ENCODE measurements at places on chromosomes 5 and 9. TPM values are rescaled to one million over a fixed set of nuclear protein-coding genes. Genes with fewer than 3 reads are reported as not detected.
A peak's percentile ranks its signal among the peaks of the same experiment; 100 is the strongest.

- no peak for DNase-seq
These were observed 56.4 kb downstream of the MYO10 start for GRCh38 chr5:16879650-16880049.

PCDHGA9 gene
- 3.3 TPM for polyA plus RNA-seq

RNF183 gene
- polyA plus RNA-seq, result not detected

DNA sequence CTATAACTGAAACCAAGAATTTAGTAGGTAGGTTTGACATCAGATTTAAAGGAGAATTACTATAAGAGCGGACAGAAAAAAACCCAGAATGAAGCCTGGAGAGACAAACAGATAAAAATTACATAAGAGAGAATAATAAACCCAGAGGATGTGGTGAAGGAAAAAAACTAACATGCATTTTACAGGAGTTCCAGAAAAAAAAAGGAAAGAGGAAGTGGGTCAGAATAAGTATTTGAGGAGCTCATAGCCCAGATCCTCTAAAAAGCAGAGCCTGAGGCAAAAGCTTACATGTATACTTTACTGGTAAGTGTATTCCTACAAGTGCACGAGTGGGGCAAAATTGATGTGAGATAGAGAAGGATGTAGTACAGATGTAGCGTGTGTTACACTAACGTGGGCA, 43.1 kb upstream of the NAA35 start:
- DNase-seq, result no peak

RECK gene
- polyA plus RNA-seq, result 20.7 TPM

NEURL1B gene
- 34.7 TPM for polyA plus RNA-seq

DNA sequence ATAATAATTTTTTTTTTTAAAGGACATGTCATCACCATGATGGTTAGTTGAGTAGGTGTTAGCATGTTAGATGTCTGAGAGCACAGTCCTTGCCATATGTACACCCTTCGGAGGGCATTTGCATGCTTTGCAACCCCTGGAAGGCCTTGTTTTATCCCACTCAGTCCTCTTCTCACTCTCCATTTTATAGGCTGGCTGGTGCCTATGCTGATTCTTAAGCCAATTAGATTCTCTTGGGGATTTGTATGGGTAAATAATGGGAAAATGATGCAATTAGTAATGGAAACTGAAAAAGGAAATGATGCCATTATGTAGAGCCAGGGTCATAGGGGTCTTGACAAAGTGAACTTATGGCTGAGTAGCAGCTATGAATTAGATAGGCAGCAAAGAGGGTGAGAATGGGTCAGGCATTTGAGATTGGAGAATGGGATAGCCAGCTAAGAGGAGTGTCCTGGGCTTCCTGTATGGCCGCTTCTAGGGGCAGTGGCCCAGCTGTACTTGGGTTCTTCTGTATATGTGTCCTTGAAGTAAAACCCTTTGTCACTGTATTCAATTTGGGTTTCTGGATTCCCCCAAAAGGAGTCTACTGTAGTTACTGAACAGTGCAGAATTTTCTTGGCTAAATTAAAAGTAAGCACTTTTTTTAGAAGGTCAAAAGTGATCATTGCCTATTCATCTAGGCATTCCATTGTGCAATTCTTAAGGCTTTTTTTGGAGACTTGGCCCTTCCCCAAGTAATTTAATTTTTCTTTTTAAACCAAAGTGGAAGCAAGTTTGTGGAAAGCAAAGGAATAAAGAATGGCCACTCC, 31.6 kb downstream of the LRRTM2 start:
- no peak for DNase-seq

DNA sequence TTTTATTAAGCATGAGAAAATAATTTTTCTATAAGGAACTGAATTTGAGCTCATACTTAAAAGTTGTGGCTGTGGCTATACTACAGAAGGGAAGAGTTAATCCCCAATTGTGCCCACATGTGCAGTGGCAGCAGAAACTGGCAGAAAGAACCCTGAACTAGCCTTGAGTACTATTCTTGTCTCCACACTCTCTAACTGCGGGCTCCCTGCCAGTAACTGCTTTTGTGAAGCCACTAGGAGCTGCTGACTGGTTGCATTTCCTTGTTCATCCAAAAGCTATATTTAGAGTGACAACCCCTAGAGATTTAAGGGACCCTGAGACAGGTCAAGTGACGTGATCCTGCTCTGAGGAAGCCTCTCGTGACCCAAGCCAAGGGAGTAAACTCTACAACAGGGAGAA, 238.6 kb downstream of the ELAVL2 start:
- no peak for DNase-seq

DNA sequence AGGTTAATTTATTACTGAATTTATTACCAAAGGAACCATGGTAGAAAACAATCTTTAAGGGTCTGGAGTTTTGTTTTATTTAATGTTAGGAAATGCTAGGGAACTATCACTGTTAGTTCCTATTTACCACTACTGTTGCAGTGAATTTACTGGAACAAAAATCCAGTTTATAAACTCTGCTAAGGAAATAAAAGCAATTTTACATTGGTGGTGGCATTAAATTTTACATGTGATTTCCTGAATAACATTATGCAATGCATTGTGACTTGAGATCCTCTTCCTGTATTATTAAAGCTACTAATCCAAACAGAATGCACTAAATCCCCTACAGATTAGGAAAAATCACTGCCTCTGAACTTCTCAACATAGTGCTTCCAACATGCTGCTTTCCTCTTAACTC, 599.5 kb upstream of the PTGER4 start:
- peak; percentile 6 for DNase-seq

PCDHB7 gene
- 1.9 TPM for polyA plus RNA-seq

UNC5A gene
- 1.7 TPM for polyA plus RNA-seq

DNA sequence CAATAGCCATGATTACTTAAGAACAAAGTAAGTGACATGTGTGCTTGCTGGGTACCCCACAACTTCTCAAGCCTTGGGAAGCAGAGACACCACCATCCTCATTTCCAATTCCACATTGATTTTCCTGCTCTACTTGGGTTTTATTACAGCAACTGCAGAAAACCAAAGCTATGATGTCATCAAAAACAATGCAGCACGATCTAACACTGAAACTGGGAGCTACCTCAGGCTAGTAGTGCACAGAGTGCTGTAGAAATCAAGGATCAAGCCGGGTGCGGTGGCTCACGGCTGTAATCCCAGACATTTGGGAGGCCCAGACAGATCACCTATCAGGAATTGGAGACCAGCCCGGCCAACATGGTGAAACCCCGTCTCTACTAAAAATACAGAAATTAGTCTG, 174.4 kb upstream of the MSX2 start:
- no peak for DNase-seq

DNA sequence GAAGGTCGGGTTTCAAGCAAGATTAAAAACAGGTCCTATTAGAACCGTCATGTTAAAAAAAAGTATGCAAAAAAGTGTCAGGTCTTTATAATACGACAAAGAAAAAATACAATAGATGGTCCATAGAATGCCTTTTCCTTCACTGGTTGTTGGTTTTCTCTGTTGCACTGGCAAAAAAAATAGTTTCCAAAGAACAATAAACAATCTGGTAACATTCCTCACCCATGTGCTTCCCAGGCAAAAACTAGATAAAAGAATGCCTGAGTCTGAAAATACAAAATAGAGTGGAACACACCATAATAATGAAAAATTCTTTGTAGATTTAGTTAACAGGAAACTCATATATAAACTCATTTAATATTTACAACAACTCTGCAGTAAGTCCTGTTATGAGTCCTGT, 590.0 kb upstream of the DMAC1 start:
- no peak for DNase-seq

DNA sequence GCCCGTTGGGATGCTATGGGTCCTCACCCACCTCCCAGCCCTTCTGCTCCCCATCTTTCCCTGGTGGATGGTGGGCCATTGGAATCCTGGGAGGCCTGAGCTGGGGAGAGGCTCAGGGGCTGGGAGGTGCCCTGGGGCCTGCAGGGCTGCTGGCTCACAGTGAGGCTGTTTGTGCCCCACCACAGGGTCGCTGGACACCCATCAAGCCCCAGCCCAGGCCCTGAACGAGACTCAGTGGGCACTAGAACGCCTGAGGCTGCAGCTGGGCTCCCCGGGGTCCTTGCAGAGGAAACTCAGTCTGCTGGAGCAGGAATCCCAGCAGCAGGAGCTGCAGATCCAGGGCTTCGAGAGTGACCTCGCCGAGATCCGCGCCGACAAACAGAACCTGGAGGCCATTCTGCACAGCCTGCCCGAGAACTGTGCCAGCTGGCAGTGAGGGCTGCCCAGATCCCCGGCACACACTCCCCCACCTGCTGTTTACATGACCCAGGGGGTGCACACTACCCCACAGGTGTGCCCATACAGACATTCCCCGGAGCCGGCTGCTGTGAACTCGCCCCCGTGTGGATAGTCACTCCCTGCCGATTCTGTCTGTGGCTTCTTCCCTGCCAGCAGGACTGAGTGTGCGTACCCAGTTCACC, 4.9 kb upstream of the AIF1L start:
- no peak for DNase-seq

GRCh38 chr5:138241688-138242571, 28.8 kb upstream of the CDC23 start:
- DNase-seq, result no peak

- DNase-seq, result no peak
These were observed 139.1 kb upstream of the MYO10 start for GRCh38 chr5:17075236-17075635.

DNA sequence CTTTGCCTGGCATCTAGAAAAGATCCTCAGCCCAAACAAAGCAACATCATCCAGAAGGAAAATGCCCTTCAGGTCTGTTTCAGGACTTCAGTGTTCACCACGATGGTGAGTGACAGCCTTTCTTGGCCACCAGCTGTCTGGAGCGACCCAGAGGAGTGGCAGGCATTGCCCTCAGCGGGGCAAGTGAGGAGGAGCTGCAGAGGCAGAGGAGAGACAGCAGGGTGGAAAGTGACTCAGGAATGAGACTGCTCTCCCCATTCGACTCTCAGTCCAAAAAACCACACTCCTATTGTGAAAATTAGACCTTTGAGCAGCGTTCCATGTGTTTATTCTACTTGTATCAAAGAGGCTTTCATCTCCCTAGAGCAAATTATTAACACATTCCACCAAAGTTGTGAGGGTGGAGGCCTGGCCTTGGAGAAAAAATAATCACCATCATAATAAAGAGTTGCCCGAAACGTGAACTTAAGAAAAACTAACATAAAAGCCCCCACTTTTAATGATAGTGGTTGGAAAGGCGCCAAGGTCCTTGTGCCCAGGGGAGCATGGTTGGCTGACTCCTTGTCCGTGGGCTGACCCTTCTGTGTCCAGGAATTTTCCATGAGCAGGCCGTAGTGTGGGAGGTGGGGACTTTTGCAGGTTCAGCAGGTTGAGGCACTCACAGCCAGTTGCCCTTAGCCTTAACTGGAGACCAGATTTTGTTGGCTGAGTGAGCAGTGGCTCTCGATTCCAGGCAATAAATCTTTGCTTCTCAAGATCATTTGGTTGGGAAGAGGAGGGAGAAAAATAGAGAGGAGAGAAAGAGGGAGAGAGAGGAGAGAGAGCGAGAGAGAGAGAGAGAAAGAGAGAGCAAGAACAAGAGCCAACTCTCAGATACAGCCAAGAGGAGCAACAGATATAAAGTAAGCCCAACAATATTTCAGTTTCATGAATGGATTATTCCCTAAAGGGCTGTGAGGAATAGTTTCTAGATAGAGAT, 125.9 kb upstream of the ANKRD55 start:
- peak; percentile 77 for DNase-seq

DNA sequence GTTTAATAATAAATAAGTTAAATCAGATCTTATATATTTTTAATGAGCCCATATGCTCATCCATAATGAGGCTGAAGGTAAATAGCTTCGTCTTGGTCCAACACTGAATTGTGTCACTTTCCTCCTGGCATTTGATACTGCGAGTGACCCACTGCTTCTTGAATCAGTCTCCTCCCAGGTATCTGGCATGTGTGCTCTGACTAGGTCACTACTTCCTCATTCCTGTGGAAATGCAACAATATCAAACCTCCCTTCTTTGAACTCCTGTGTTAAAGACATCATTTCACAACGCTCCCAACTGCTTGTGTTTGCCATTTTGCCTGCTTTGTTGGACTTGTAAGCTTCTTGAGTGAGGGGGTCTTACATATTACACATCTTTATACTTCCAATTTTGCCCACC, 157.7 kb downstream of the SLC24A2 start:
- no peak for DNase-seq

DNA sequence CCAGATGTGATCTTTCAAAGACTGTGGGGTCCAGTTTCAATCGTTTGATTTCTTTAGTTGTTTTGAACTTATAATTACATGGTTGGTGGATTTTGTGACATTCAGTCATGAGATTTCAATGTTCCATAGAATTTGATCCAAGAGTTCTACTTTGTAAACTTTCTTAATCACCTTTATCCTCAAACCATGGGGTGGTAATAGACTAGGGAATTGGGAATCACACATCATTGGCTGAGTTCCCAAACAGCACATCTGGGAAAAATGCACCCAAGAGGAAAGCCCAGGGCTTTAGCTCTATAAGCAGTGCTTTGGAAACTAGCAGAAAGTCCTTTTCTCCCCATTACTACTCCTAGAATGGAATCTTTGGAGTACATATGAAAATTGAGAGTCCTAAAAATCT, 177.6 kb downstream of the NNT start:
- no peak for DNase-seq

CFAP90 gene
- not detected for polyA plus RNA-seq

SLC6A18 gene
- not detected for polyA plus RNA-seq

GRCh38 chr9:79610791-79611614, 39.2 kb downstream of the TLE4 start:
- DNase-seq, result no peak

- DNase-seq, result no peak
These were observed 114.4 kb downstream of the MAST4 start for GRCh38 chr5:66710557-66711088.

GRCh38 chr5:171168171-171168570, 140.9 kb upstream of the TLX3 start:
- DNase-seq, result no peak

TRIM41 gene
- 17.3 TPM for polyA plus RNA-seq

GRCh38 chr5:8508231-8508630, 639.3 kb downstream of the MTRR start:
- no peak for DNase-seq

- no peak for DNase-seq
These were observed 316.0 kb downstream of the ENC1 start for GRCh38 chr5:74324556-74324955.

- DNase-seq, result no peak
These were observed 4.8 kb upstream of the PLGRKT start for GRCh38 chr9:5442400-5443011.

NR5A1 gene
- polyA plus RNA-seq, result not detected

GRCh38 chr5:175664723-175665122, 6.9 kb downstream of the HRH2 start:
- DNase-seq, result no peak

NAA35 gene
- 20.1 TPM for polyA plus RNA-seq

ANKRD55 gene
- polyA plus RNA-seq, result 0.46 TPM

DNA sequence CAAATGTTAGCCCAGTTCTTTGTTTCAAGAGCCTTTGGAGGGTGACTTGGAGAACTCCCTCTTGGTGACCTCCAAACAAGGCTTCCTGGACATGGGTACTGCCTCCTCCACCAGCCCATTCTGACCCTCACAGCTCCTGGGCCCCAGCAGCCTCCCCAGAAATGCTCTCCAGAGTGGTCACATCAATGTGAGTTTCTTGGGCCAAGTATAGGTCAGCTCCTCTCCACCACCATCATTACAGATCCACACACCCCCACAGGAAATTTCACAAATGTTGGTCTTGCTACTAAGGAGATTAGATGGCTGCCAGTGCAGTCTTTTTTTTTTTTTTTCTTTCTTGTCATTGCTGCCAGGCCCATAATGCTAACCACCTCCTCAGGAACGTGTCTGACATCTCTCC, 410.7 kb downstream of the DTWD2 start:
- DNase-seq, result no peak

SAPCD2 gene
- polyA plus RNA-seq, result 3.6 TPM

GRCh38 chr5:71483355-71483754, 27.9 kb downstream of the BDP1 start:
- no peak for DNase-seq

CDC20B gene
- not detected for polyA plus RNA-seq

ANKDD1B gene
- polyA plus RNA-seq, result 1.0 TPM
